Stimulated activated CD4-positive, alpha-beta T cell treated with anti-CD3 and anti-CD28 coated beads, TNF-alpha, amount 100 ng/mL, for 48 hours (primary cell): ENCODE measurements at places on chromosomes 5 and 9.

DNA sequence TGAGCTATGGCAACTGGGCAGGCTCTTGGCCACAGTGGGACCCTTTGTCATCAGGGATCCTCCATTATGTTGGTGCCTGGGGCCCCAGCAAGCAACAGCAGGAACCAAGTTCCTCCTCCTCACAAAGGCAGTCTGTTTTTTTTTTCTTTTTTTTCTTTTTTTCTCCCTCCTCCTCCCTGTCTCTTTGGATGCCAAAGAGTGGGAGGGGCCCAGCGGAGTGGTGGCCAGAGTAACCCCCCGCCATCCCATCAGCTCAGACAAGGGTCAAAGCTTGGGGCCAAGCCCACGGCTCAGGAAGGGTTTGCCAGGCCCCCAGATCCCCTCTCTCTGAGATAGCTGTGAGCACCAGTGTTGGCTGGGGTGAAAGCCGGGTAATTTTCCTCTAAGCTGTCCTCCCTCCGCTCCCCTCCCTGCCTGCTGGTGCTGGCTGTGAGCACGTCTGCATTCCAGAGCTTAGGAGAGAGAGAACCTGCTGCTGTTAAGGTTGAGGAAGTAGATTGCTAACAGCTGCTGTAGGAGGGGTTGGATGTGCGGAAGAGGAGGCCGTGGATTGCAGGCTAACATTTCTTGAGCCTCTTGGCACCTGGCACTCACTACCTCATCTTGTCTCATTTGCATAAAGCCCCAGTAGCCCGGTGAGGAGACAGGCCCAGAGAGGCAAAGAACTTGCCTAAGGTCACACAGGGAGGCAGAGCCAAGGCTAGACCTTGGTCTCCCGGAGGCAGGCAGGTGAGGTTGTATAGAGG lies 21.2 kb downstream of the GSN start:
- no peak for DNase-seq

DNA sequence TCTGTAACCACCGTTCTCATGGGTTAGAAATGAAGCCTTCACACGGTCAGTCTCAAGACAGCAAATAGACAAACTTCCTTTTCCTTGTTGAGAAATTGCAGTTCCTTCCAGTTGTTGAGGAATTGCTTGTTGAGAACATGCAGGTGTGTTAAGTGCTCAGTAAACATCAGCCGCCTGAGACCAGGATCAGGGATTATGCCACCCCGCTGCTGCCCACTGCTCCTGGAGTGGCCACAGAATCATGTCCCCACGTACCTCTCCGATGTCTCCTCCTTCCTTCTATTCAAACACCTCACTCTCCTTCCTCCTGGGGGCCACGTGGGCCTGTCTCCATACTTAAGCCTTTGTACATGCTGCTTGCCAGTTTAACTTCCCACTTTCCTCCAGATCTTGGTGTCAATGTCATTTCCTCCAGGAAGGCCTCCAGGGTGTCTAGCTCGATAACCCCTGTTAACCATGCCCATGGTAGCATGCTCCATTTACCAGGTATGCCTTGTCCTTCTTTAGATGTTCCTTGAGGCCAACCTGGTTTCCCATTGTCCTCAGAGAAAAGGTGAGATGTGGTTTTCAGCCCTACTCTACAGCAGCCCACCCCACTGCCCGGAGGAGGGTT lies 33.8 kb upstream of the RPL26L1 start:
- no peak for DNase-seq

- no peak for DNase-seq
These were observed 720 bp downstream of the NADK2 start for GRCh38 chr5:36240779-36241630.

GRCh38 chr9:69771775-69772418 lies 12.1 kb upstream of the PTAR1 start:
- DNase-seq, result no peak

- DNase-seq, result no peak
These were observed 27.8 kb upstream of the GDNF start for GRCh38 chr5:37867654-37868053.

DNA sequence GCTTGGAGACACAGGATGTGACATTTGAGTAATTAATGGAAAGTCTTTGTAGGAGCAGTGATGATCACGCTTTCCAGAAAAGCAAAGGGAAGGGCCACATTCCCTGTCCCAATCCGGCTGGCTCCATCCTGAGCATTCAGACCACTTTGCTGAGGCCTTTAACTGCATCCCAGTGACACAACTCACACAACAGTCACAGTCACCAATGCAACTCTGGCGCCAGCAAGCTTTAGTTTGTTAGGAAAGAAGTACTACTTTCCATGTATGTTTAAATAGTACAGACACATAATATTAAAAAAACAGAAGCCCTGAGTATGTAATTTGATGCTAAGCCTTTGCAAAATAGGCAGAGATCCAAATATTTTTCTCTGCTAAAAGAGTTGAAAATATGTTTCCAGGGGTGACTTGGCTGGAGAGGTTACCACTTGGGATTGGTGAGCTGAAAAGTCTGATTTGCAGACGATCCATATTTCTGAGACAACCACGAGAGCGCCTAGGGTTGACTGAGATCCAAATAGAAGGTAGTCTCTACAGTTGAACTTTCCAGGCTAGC lies 31.7 kb upstream of the GAS1 start:
- DNase-seq, result no peak

- no peak for DNase-seq
These were observed 2.0 kb upstream of the CXXC5 start for GRCh38 chr5:139646111-139646510.

DNA sequence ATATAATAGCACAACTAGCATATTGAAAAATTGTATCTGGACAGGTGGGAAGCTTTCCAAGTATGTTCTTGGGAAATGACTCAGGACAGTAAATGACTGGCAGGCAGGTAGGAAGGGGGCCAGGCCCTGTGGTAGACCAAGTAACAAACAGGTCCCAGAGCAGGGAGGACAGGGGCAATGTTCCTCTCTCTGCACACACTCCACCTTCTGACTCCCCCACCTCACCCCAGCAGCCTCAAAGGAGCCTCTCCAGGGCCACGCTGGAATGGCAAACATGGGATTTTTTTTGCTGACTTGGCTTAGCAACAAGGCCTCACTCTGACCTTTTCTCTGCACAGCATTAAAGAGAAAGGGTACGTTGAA lies 31.1 kb upstream of the IQGAP2 start:
- no peak for DNase-seq

DNA sequence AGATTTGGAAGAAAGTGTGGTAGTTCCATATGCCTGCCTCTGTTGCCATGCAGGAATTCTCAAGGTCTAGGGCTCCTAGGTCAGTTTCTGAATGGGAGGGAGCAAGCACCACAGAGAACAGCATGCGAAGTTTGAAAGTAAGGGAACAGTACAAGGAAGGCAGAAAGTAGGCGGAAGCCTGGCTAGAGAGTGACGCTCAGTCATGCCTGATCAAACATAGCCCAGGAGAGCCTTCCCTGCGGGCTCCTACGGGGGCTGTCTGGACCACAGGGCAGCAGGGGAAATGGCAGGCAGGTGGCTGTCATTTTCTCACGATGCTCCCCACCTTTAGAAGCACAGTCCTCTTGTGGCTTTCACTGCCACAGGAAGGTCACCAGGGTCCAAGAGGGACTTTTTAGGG lies 12.8 kb upstream of the STC2 start:
- DNase-seq, result no peak

- no peak for DNase-seq
These were observed 276.1 kb downstream of the TAF11L14 start for GRCh38 chr5:17910318-17910717.

- DNase-seq, result no peak
These were observed 5.8 kb downstream of the DCANP1 start for GRCh38 chr5:135441350-135441831.

GRCh38 chr5:93632327-93632726 lies 49.3 kb downstream of the NR2F1 start:
- no peak for DNase-seq

DNA sequence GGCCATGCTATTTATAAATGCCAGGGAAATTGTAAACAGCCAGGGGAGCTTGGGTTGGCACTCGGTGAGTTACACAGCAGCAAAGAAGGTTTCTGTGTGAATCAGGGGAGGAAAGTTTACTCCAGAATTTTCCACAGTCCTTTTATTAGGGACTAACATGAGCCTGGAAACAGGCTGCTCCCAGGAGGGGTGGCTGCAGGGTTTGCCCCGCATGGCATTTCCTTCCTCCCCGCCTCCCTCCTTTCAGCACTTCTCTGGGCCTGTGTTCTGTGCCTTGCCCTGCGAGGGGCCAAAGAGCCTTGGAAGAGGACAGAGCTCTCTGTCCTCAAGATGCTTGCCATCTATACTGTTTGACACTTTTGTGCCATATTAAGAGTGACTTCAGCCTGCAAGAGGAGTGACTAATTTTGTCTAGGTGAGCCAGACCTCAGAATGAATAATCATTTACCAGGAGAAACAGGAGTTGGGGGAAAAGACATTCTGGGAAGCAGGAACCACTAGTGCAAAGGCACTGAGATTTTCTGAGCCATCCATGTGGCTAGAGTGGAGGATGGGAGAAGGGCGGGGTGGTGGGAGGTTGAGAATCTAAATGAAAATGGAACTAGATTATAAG lies 1.8 kb downstream of the GSN start:
- DNase-seq, result no peak

GRCh38 chr5:62720031-62720441 lies 141.4 kb downstream of the LRRC70 start:
- DNase-seq, result no peak

DNA sequence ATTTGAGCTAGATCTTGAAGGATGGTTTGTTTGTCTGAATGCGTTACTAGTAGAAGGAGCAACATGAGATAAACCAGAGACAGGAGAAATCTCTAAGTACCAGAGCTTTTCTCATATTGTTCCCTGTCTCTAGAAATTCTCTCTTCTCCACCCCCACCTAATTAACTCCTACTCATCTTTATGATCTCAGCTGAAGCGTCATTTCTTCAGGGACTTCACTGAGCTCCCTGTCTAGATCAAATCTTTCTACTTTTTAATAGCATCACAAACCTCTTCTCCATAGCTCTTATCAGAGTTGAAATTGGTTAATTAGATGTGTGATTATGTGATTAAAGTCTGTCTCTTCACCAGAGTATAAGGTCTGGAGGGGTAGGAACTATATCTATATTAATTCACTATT lies 226.2 kb downstream of the PAPPA start:
- no peak for DNase-seq

- DNase-seq, result no peak
These were observed 103.5 kb upstream of the NR3C1 start for GRCh38 chr5:143506836-143507552.

DNA sequence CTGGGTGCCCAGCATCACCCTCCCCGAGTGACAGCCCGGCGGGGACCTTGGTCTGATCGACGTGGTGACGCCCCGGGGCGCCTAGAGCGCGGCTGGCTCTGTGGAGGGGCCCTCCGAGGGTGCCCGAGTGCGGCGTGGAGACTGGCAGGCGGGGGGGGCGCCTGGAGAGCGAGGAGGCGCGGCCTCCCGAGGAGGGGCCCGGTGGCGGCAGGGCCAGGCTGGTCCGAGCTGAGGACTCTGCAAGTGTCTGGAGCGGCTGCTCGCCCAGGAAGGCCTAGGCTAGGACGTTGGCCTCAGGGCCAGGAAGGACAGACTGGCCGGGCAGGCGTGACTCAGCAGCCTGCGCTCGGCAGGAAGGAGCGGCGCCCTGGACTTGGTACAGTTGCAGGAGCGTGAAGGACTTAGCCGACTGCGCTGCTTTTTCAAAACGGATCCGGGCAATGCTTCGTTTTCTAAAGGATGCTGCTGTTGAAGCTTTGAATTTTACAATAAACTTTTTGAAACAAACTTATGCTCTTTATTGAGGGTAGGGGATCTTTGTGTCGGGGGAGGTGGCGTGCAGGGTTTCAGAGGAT lies 1.3 kb downstream of the GADD45G start:
- no peak for DNase-seq

DNA sequence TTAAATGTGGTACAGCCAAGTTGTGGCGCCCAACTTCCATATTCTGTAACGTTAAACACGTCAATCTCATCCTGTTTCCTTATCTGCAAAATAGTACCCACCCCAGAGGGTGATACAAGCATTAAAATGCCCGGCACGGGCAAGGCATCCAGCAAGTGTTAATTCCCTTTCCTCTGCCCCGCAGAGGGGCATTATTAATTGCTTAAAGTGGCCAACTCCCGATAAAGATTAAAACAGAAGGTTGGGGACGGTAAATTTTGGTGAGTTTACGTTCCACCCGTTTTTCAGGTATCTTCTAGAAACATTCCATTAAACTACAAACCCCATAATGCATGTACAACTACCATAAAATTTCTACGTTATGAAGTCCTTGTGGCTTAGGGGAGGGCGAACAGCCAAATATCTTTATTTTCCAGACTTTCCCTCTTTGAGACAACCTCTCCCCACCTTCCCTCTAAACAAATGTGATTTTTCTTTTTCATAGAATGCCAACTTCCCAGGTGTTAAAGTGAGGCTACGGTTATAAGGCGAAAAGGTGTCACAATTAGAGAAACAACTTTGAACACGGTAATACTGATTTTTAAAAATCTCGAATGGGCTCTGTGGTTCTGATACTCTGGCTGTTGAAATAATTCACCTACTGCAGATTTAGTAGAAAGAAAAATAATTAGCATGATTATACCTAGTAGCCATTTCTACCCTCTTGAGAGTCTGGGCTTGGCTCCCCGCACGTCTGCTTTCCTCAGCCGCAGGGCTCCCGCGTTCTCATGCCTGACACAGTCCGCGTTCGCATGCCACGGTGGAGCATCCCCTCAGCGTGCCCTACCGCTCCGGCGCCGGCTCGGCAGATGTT lies 1.2 kb upstream of the GPBP1 start:
- DNase-seq, result no peak
